DMS79 treated with DMSO at 0.1 percent for 48 hours (cell line): ENCODE measurements at places on chromosomes 11 and 22.

GRCh38 chr11:108137212-108137611 is 15.8 kb downstream of the ACAT1 start:
- DNase-seq = no peak

DNA sequence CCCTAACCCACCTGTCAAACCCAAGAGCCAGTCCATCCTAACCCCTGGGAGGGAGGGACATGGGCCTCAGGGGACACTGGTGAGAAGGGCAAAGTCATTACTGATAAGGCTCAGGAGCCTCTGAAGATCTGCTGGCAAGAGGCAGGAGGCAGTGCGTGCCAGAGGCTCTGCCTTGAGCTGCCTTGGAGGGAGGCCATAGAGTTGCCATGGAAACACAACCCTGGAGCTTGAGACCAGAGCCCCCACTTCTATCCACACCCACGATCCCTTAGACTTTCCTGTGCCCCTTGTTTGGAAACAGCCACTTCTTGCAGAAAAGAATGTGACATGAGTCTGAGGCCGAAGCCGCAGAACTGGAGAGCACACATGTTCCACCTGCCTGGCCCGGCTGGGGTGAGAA is 89.7 kb upstream of the CSNK2A3 start:
- no peak for DNase-seq

- DNase-seq = no peak
Observed at GRCh38 chr11:114168691-114169090, 109.2 kb downstream of the ZBTB16 start.

DNA sequence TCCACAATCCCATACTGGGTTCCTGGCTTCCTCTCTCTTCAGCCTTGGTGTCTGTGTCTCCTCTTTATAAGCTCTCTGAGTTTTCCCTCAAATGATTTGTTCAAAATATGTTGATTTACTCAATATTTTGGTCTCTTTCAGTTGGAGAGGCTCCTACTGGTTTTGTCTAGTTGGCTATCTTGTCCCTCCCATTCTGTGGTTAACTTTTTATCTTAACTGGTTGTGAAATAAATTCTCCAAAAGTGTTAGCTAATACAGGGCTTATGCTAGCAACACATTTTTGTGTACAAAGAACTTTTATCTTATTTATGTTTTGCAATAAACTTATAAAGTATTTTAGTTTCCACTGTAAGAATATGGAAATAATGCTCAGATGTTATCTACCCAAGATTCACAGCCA is 200.9 kb downstream of the AASDHPPT start:
- DNase-seq = no peak

DNA sequence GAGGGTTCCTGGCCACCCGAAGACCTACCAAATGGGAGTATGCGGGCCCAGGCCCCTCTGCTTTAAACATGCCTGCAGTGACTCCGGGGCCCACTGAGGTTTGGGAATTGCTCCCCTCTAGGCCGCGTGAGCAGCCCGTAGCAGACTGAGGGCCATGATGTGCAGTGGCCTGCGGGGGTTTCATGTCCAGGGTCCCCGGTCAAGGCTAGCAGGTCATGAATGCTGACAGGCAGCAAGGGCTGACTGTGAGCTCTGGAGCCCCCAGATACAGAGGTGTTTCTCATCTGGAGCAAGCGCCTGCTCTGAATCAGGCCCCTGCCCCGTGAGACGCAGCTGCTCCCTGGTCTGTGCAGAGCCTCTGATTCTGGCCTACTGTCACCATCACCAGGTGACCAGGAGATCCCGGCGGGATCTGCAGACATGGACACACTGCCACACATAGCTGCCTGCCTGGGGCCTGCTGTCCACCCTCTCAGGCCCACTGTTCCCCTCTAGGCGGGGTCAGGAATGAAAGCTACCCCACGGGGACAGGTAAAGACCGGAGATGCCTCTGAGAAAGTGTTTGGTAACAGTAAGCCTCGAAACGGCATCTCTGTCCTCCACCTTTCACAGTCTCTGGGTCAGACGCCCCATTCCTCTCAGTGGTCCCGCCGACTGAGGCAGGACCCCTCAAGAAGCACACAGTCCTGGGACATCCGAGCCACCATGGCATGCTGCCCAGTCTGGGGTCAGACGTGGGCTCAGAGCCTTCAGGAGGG is 73.3 kb downstream of the PARVB start:
- no peak for DNase-seq

DNA sequence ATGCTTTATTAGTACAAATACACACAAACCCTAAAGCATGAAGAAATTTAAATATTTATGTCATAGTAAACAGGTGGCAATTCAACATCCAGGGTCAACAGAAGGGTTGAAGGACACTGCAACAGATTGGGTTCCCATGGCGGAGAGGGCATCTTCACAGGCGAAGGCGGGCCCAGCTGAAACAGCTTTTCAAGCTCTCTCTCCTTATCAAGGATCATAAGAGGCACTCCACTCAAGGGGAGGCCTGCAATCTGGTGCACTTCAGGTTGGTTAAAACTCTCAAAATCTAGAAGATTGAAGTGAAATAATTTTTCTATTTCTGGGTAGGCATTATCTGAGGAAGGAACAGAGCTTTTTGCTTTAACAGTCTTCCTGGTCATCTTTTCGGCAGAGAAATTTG is 16.8 kb upstream of the SLC22A8 start:
- peak; percentile 32 for DNase-seq

- DNase-seq = no peak
Observed at GRCh38 chr11:35049859-35050531, 89.0 kb upstream of the CD44 start.

DNA sequence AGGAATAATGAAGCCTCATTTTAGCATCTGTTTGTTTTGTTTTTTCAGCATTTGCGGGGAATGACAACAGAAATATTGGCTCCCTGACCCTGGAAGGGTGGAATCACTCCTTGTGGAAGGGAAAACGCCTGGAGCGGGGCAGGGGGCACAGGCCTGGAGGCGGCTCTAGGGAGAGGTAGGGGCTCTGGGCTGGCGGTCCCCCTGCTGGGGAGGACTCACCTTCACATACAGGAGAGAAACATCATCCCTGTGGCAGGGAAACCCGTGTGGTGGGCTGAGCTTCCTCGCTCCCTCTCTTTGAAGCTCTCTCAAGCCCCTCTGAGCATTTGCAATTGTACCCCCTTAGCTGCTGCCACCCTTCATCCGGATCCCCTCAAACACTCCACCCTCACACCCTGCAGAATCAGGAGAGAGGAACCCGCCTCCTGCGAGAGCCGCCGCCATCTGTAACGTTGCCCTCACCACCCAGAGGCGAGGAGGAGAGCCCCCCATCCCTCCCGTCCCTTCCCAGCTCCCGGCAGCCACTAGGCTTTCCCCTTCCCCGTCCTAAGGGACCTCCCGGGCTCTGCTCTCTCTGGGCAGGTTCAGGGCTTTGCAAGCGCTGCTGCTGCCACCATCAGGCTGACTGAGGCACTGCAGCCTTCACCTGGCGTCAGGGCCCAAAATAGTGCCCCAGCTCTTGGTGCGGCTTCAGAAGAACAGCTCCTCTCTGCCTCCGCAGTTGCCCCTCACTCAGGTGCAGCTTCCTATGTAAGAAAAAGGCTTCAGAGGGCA is 10.4 kb downstream of the KIRREL3 start:
- peak; percentile 66 for DNase-seq

- DNase-seq = no peak
Observed at GRCh38 chr11:128389461-128389976, 197.8 kb downstream of the ETS1 start.

DNA sequence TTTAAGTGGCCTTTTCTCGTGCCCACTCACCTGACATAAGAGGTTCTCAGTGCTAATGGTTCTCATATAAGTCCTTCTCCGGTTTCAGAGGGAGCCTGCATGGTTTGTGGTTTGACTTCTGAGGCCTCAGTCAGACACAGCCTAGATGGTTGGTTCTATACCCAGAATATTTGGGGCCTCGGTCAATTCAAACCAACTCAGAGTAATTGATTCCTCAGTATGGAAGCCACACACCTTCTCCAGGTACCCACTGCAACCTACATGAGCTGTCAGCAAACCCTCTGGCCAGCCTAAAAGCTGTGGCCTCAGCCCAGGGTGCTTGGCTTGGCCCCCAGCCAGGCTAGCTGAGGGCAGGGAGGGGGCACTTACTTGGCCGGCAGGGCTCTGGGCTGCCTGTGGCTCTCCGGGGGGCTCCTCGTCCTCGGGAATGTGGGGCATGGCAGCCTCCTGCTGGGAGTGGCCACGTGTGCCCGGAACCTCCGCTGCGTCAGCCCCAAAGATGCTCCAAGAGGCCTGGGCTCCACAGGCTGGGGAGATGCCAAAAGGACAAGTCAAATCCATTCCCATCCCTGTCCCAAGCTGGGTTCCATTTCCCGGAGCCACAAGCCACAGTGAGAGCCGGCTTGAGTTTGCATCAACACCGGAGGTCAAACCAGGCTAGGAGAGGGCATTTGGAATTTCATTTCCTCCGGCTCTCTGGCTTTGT is 41.7 kb downstream of the IRAG1 start:
- DNase-seq = peak; percentile 95

DNA sequence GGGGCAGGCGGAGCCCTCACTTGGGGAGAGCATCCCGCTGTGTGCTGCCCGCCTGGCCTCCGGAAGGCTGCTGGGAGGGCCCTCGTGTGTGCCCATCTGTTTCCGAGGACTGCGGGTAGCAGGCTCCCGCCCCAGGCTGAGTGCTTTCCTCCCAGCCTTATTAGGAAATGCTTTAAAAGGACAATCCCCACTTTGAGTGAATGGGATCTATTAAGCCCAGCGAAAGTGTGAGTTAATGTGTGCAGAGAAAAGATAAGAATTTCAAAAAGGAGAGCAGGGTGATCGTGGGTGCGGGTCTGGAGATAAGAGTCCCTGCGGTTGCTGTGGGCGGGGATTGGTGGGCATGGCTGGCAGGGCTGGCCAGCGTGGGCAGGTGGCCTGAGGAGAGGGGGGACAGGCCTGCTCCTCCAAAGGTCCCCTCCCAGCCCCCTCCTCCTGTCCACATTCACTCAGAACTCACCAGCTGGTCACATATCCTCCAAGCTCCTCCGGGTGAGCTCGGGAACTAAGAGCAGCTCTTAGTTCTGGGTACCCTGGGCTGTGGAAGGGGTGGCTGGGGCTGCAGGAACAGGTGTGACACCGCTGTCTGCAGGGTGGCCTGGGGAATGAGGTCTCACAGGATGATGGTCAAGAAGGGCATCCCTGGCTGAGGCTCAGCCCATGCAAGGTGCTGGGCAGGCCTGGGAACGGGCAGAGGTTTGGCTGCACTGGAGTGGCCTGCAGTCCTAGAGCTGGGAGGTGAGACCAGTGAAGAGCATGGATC is 1260.3 kb downstream of the BRD1 start:
- DNase-seq = peak; percentile 68
